ENCODE measurements at places on chromosomes 2 and 18.

DNA sequence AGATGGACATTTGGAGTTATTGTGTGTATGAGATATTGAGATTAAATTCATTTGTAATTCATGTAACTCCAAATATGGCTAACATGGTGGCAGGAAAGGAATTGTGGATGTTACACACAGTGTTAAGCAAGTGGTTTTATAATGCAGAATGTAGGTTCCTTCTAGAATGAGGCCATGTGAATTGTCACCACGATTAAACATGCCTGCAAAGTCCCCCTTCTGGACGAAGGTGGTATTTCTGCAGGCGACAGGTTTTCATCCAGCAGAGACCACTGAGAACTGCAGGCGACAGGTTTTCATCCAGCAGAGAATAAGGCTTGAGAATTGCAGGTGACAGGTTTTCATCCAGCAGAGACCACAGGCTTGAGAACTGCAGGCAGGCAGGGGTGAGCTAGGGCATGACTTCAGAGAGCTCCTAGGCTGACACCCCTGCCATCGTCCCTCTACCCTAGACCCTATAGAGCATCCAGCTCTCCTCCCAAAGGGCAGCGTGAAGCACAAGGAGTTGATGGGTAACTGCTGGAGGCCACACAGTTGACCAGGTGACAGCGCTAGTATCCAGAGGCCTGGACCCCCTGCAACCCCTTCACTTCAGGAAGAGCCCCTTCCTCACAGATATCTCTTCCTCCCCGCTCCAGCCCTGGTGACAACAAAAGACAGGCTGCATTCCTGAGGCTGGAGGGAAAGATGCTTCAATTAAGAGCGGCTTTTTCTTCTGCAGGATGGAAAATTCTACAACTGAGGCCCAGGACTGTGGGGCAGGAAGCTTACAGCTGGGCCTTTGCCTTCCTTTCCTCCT, 175.8 kb downstream of the LOXHD1 start:
- DNase-seq: peak; percentile 72

- no peak for DNase-seq
Measured at GRCh38 chr18:28529644-28530043, 352.7 kb upstream of the CDH2 start.

DNA sequence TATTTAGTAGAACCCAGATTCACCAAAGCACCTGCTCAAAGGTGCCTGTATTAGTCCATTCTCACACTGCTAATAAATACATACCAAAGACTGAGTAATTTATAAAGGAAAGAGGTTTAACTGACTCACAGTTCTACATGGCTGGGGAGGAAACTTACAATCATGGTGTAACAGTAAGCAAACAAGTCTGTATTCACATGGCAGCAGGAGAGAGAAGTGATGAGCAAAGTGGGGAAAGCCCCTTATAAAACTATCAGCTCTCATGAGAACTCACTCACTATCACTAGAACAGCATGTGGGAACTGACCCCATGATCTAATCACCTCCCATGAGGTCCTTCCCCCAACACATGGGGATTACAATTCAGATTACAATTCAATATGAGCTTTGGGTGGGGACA, 28.0 kb upstream of the DDX18 start:
- no peak for DNase-seq

DNA sequence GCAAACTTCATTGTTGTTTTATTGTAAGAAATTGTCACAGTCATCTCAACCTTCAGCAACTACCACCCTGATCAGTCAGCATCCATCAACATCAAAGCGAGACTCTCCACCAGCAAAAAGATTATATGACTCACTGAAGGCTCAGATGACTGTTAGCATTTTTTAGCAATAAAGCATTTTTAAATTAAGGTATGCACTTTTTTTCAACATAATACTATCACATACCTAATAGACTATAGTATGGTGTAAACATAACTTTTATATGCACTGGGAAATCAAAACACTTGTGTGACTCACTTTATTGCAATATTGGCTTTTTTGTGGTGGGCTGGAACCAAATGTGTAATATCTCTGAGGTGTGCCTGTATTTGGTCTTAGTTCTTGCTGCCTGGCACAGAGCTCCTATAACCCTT, 15.6 kb downstream of the SCN1A start:
- no peak for DNase-seq

- DNase-seq: no peak
Measured at GRCh38 chr18:67840379-67840778, 323.9 kb upstream of the DSEL start.

GRCh38 chr2:174623690-174624089, 26.1 kb upstream of the WIPF1 start:
- no peak for DNase-seq

- no peak for DNase-seq
Measured at GRCh38 chr18:22570492-22570891, 152.8 kb upstream of the CTAGE1 start.

DNA sequence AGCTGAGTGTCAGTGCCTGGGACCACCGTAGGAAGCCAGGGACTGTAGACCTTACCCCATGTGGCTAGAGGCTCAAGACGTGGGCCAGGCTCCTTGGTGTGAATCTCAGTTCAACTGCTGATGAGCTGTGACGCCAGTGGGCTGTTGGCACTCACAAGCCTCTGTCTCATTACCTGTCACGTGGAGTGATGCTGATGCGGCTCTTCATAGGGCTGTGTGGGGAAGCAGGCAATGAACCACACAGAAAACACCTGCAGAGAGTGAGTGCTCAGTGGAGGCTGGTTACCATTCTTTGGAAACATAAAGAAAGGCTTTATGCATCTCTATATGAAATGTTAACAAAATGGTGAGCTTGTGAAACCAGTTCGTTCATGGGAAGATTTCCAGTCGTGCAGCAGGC, 36.1 kb downstream of the CREG2 start:
- no peak for DNase-seq

- DNase-seq: no peak
Measured at GRCh38 chr2:27024812-27025211, 8.0 kb upstream of the TMEM214 start.

DNA sequence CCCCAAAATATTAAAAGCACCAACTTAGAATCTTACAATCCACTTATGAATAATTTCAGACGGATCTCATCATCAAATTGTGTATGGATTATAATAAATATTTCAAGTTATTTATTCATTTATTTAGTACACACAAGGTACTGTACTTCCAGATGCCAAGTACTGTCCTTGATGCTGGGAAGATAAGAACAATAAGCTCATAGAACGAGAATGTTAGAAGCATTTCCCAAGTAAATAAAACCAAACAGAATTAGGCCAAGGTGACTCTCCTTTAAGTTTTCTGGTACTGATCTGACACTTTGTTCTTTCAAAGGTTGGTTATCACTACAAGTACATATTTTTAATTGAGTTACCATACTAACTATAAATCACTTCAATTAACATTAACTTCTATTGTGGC, 416.1 kb upstream of the ETAA1 start:
- no peak for DNase-seq

GRCh38 chr2:187129868-187130267, 280.9 kb upstream of the ZSWIM2 start:
- no peak for DNase-seq

DNA sequence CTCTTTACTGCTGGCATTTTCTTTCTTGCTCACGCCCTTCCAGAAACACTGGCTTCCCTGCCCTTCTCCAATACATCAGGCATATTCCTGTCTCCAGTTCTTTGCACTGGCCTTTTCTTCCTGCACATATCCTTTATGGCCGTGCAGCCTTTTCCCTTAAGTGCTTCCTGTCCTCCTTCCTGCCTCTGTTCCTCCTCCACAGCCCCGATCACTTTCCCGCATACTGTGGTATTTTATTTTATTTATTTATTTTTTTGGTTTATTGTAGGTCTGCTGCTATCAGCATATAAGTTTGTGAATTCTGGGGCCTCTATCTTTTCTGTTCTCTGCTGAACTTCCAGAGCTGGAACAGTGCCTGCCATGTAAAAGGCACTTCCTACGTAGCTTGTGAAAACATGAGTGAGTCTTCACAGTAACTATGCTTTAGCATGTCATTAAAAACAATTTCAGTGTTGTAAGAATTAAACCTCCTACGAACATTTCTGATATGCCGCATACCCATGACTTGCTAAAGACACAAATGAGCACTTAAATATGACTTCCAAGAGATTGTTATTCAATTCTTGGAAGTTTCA, 289.1 kb downstream of the TRIB2 start:
- DNase-seq: no peak

DNA sequence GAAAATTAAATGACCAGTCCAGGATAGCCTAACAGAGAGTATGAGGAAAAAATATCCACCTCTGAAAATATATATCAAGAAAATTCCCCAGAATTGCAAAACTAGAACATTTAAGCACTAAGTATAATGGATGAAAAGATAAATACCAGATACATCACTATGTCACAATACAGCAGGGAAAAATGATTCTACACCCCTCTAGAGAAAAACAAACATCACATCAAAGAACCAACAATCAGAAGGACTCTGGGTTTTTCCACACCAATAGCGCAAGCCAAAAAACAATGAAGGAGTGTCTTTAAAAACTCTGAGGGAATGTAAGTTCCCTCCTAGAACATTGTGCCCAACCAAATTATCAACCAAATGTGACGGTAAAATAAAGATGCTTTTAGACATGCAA, 13.7 kb downstream of the BUB1 start:
- DNase-seq: no peak

DNA sequence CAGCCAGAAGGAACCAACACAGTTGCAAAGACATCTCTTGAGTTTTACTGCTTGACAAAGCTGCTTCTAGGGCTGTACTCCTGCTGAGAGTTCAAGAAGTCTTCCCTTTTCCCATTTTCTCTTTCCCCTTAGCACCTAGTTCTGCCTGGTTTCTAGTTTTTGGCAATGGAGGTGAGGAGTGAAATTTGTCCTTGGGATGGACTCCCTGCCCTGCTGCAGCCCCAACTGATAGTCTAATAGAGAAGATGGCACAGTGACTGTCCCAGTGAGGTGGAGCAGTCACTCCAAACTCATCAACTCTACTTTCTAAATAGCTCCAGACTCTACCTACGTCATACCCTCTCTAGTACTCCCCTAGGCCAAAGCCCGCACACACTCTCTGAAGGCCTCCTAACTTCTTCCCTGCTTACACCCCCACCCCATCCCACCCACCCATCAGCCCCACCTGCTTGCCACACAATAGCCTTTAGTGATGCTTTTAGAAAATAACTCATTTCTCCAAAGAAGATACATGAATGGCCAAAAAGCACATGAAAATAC, 164.4 kb downstream of the DDX1 start:
- DNase-seq: no peak

DNA sequence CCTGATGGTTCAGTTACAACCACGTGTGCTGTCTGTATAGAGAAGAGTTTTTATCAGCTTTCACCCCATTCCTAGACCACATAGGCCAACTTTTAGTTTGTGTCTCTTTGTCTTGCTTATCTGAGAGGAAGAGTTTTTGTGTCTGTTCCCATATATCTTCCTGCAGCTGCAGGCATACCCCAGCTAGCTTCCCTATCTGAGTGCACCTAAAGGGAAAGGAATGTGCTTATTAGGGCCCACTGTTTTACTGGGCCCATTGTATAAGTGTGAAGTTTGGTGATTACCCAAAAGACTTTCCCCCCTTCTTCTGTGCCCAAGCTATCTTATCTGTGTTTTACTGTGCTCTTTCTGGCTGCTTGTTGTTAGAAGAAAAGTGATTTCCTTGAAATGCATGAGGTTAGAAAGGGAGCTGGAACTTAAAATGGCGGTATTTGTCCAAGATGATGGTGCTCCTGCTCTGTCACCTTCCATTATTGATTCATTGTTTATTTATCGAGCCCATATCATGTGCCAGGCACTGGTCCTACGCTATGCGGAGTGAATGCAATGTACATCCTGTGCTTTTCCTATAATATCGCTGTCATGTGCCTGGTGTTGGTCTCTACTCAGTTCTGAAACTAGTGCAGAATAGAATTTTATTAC, 57.2 kb downstream of the NYAP2 start:
- DNase-seq: no peak

DNA sequence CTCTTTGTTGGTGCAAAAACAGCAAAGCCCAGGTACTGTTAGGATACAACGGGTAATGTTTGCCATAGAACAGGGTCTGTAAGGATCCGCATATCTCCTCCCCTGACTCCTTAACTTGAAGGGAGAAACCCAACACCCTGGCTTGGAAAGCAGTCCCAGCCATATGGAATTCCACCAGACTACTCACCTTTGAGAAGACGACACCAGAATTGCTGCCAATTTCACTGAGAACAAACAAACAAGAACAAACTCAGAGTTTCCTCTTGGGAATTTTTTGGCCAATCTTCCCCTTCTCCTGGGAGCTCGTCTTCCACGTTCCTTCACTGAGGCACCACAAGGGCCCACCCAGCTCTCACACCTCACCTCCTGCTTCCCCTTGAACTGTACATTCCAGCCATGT, 29.2 kb downstream of the CAPN14 start:
- no peak for DNase-seq

GRCh38 chr2:129876541-129876940, 102.9 kb upstream of the RAB6C start:
- no peak for DNase-seq

GRCh38 chr2:136135921-136136906, 18.3 kb upstream of the CXCR4 start:
- peak; percentile 86 for DNase-seq

DNA sequence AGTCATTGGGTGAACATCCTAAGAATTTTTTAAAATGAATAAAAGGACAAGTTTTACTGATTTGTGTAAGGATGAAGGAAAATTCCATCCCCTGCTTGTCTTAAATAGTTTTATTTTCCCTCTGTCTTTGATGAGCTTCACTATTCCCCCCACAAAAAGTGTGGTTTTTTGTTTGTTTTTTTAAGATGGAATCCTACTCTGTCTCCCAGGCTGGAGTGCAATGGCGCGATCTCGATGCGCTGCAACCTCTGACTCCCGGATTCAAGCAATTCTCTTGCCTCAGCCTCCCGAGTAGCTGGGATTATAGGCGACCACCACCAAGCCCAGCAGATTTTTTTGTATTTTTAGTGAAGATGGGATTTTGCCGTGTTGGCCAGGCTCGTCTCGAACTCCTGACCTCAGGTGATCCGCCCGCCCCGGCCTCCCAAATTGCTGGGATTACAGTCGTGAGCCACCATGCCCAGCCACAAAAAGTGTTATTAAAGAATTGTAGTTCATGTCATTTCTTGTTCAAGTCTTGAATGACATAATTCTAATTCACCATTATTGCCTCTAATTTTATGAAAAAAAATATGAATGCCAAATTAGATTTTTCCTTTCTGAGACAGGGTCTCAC, 91.7 kb downstream of the AGPS start:
- no peak for DNase-seq

GRCh38 chr2:149357058-149357457, 26.7 kb downstream of the LYPD6 start:
- no peak for DNase-seq
